Glomerular endothelial cell (primary cell): ENCODE measurements at places on chromosomes 16 and 17.

- DNase-seq = peak; percentile 75
Observed at GRCh38 chr17:61927208-61928100, at the start of gene INTS2. INTS2 (minus strand) TSS chr17:61927982; CDS start chr17:61926644, 1,338 bp downstream.

- DNase-seq = no peak
Observed at GRCh38 chr16:69111876-69112230, 6.4 kb downstream of the HAS3 start.

DNA sequence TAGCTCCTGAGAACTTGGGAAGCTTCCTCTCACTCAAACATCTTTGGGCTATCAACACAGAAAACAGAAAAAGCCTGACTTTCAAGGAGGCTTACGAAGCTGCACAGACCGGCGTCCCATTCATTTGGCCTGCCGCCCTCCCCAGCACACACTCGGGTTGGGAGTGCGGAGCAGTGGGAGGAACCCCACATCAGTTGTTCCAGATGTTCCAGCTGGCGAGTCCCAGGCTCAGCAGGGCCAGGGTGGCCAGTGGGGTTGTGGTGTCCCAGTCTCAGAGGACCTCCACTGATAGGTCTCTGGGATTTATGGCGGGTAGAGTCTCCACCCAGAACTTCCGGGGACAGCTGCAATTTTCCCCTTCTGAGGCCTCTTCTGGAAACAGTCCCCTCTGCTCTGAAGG lies 43.1 kb upstream of the DLX4 start:
- DNase-seq = no peak

- no peak for DNase-seq
Observed at GRCh38 chr16:22762486-22762885, 51.5 kb upstream of the HS3ST2 start.

DNA sequence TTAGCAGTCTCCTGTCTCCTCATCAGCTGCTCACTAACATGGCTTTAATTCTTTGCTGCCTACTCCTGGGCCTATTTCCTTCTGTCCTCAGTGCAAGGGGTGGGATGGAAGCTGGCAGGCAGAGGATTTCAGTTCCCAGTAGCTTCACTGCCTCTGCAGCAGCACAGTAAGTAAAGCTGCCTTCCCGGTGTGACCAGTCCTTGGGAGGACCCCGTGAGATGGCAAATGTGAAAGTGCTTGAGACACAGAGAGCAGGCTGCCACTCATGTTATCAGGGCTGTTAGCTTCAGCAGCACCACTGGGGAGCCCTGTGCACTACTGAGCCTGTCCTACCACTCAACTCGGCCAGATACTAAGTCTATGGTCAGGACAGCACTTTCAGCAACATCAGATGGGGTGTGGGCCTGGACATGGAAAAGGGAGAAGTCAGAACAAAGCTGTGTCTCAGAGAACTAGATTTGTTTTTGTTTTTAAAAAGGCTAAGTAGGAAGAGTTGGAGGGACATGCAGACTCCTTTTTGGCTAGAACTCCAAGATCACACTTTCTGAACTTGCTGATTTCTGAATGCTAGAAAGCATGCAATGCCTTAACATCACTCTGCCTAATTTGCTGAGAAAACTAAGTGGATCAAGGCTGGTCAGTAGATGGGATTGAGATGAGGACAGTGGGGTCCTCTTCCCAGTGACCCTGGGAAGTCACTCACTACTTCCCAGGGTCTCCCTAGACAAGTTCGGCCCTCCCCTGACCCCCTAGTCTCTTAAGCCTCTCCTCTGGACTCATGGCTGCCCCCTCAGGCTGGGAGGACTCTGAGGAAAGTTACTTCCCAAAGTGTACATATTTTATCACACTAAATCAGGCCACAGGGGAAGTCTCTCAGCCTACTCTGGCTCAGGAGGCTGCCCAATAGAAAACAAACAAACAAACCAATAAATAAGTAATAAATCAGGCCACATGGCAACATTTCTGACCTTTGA lies 1.1 kb downstream of the ACSF2 start:
- no peak for DNase-seq

DNA sequence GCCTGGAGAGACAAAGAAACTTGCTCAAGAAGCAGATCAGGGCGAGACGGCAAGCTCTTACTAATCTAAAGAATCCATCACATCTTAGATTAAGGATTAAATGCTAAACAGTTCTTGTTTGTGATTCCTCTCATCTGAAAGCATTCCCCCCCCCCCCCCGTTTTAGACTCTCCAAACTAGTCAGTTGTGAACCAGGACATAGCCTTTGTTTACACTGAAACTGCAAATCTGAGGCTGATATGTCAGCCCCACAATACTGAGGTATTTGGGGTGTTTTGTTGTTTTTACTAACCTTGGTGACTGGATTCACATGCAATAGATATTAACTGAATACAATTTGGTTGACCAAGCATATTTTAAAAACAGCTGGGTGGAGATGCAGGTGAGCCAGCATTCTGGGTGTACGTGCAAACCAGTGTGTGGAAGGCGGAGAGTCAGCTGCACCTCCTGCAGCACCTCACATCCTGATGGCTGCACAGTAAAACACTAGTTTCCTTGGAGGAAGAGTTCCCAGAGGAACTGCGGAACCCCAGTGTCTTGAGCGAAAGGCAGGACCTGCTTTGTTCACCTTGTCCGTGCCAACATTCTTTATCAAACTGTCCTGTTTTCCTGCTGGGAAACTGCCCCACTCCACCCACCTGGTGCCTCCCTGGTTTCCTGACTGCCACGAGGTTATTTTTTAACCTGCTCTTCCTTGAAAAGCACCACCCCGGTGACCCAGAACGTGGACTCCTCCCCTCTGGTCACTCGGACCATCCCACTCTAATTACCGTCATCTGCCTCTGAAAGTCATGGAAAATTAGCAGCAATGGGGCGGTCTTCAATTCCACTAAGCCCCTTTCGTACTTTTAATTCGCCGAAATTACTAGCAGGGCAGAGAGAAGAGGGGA lies 1.2 kb upstream of the YPEL2 start:
- DNase-seq = no peak

DNA sequence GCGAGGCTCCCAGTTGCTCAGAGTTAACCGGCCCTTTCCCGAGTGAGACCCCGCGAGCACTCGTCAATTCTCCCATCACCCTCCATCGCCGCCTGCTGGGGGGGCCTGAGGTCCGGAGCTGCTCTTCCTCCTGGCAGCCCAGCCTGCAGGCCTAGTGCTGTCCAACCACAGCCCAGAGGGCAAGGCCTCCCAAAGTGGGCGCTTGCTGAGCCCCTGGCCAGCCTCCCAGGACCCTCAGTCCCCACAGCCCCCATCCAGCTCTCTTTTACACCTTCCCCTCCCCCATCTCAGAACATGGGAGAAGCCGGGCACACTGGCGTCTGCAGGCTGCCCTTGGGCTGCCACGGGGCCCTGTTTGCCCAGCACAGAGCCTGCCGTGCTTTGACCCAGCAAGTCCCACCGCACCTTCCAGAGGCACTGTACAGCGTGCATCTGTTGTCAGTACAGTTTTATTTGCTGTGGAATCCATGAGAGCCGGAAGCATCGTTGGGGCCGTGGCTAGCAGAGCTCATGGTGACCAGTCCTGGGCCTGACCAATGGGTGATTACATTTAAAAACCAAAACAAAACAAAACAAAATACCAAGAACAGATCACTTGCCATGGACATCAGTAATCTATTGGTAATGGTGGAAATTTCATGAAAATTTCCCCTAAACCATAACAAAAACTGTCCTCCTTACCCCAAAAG lies 96.1 kb upstream of the CBX4 start:
- no peak for DNase-seq

DNA sequence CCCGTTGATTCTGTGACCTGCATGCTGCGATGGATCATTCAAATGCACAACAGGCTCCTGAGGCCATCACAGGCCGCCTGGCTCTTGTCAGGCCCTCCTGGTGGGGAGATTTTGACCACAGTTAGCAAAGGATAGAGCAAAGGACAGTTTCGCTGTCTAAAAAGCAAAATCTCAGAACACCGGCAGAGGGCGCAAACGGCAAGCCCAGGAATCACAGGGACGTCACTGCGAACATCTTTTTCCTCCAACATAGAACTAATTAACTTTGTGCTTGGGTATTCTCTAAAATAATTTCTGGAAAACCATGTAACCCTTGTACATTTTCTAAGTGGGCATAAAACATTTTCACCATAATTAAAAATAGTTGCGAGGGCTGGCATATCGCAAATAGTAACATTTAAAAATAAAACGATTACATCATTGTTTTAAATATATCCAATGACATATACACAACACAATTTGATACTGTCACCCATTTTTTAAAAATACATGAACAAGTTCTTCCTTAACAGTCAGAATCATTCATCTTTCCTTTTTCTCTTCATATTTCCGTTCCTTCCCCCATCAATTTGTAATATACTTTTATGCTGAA lies 19.7 kb upstream of the SLC47A1 start:
- peak; percentile 47 for DNase-seq

- DNase-seq = no peak
Observed at GRCh38 chr17:67160791-67161190, 84.2 kb downstream of the HELZ start.

- no peak for DNase-seq
Observed at GRCh38 chr16:23826528-23827045, 9.2 kb upstream of the PRKCB start.

DNA sequence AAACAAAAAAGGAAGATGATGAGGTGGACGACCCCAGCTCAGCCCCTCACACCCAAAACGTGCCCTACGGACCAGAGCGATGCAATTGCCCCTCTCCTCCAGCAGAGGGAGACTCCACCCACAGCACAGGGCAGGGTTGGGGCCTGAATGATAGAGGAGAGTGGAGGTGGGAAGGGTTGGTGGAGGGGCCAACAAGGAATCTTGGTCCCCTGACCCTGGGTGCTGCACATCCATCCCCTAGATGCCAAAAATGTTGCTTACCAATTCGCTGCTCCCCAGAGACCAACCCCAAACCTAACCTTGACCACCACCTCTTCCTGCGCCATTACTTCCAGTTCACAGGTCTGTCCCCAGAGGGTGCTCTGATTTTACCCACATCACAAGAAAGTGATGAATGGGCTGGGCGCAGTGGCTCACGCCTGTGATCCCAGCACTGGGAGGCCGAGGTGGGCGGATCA lies 12.9 kb downstream of the P2RX5 start:
- DNase-seq = no peak

DNA sequence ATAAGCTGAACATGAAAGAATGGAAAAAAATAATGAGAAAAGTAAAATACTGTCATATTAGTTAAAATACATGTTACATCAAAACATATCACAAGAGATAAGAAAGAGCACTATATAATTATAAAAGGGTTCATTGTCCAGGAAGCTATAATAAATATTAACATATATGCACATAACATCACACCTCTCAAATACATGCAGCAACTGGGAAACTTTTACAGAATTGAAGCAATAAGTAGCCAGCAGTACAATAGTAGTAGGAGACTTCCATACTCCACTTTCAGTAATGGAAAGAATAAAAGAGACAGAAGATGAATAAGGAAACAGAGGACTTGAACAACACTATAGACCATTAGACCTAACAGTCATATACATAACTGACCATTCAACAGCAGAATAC lies 90.4 kb downstream of the AHSP start:
- no peak for DNase-seq

- no peak for DNase-seq
Observed at GRCh38 chr17:82920150-82920549, 80.3 kb upstream of the ZNF750 start.

GRCh38 chr16:53094013-53094630 lies 39.3 kb downstream of the CHD9 start:
- DNase-seq = no peak

GRCh38 chr17:31068291-31068690 lies 26.5 kb upstream of the NF1 start:
- DNase-seq = no peak

GRCh38 chr17:78111016-78111726 lies 17.4 kb downstream of the TMC6 start:
- DNase-seq = no peak

DNA sequence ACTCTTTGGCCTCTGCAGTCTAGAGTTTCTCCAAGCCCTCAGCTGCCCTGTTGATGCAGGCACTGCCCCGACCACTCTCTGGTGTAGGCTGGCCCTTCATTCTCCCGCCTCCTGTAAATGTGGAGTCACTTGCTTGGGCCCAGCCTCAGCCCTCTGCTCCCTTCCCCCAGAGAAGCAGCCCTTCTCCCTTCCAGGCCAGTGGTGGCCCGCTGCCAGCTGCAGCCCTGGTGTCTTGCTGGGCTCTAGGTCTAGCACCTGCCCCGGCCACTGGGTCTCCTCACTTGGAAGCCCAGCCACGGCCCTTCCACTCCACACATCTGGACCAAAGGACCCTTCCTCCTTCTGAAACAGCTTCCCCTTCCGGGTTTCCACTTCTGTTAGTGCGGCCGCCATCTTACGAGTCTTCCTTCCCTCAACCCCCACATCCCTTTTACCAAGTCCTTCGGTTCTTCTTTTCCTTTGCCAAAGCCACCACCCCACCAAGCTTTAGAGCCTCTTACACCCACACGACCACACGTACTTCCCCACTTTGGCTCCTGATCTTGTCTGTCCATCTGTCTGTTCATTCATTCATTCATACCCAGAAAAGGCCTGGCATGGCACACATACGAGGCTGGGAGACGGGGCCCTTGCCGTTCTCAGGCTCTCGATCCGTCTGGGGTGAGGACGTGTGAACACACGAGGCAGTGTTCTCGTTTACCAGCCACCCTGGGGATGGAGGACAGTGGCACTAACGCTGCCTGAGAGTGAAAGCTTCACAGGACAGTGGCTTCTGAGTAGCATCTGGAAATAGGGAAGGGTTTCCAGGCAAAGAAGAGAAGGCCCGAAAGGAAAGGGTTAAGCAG lies 68.0 kb downstream of the ABR start:
- no peak for DNase-seq

DNA sequence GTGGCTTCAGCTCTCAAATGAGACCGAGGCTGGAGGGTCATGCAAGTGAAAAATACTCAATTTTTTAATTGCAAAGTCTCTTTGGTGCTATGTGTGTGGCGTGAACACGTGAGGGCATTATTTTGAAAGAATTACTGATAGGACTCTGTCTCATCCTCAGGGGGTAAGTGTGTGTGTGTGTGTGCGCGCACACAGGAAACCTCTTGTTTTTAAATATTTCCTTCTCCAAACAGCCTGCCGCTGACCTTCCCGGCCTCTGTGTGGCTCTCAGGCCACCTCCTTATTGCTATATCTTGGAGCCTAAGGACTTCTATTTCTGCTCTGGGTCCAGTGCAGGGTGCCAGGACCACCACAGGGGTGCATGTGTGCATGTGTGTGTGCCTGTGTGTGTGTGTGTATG lies 99.7 kb downstream of the CMIP start:
- no peak for DNase-seq

DNA sequence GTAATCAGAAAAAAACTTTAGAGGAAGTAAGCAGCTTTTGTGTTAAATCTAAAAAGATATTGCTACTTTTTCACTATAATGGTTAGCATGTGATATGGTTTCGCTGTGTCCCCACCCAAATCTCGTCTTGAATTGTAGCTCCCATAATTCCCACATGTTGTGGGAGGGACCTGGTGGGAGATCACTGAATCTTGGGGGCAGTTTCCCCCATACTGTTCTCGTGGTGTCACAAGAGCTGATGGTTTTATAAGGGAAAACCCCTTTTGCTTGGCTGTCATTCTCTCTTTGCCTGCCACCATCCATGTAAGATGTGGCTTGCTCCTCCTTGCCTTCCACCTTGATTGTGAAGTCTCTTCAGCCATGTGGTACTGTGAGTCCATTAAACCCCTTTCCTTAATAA lies 117.1 kb downstream of the KCNJ2 start:
- no peak for DNase-seq
